ENCODE measurements at places on chromosomes 2 and 18.

DNA sequence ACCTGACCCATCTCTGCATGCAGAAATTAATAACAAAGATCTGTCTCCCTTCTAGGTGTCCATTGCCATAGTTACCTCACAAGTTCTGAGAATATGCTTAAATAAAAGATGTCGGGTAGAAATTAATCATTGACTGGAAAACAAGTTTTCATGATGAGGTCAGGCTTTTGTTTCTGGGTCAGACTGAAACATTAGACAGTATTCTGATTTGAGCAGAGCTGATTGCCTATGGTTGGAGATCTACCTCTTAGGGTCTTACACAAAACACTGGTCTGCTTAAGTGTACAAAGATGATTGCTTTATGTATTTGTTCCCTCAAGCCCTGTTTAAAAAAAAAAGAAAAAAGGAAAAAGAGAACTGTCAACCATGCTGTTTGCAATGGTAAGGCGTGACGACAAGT, 956.4 kb downstream of the CPS1 start:
- no peak for DNase-seq

- no peak for DNase-seq
Observed at GRCh38 chr18:59657012-59657411, 40.2 kb downstream of the CCBE1 start.

GRCh38 chr2:172412984-172413492, 14.3 kb upstream of the ITGA6 start:
- DNase-seq: no peak

- no peak for DNase-seq
Observed at GRCh38 chr2:178247250-178247649, 52.9 kb downstream of the OSBPL6 start.

DNA sequence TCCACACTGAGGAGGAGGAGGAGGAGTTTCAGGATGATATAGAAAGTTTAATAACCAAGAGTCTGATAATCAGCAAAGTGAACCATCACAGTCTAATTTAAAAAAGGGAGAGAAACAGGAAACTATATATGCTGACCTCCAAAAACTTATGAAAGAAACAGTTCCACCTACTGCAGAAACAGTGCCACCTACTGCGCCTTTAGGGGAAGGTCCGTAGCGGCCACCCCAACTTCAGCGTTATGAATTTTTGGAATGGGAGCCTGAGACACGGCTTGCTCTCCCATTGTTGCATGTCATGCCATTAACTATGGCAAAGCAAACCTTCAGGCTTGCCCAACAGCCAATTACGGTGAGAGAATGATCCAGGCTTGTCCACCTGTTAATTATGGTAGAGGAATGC, 1719.2 kb upstream of the LRRTM1 start:
- no peak for DNase-seq

DNA sequence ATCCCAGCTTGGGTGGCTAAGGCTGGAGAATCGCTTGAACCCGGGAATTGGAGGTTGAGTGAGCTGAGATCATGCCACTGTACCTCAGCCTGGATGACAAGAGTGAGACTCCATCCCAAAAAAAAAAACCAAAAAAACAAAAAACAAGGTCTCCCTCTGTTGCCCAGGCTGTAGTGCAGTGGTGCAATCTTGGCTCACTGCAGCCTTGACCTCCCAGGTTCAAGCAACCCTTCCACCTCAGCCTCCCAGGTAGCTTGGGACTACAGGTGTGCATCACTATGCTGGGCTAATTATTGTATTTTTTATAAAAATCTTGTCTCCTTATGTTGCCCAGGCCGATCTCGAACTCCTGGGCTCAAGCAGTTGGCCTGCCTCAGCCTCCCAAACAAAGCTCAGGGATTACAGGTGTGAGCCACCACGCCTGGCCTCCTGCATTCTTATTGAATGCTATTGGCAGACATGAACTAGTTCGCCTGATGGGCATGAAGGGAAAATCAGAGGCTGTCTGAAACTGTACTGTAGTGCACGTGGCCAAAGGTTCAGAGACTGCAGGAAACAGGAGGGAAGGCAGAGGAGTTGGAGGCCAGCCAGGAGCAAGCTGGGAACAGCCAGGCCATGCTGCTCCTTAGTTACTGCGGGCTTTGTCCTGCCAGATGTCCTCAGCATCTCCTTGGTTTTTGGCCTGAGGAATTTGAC, 16.0 kb upstream of the ASXL2 start:
- no peak for DNase-seq

DNA sequence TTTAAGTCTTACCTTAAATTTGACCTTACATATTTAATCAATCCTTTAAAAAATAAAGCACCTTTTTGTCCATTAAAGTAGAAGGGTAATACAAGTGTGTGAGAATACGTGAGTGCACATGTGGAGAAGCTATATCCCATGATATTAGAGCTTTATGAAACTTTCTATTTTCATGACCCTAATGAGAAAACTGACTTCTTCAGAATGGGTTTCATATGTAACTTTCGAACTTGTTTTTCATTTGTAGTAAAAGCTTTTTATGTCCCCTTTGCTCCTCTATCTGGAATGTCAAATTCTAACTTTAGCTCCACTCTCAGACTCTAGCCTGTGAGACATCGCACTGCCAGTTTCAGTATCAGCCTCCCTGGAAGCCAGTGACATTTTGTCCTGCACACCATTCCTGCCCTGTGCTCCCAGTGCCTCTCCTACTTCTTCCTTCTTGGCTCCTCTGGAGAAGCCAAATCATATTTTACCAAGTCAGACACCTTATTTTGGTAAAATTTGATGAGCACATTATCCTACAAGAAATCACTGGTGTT, 42.0 kb downstream of the MAPRE2 start:
- no peak for DNase-seq

DNA sequence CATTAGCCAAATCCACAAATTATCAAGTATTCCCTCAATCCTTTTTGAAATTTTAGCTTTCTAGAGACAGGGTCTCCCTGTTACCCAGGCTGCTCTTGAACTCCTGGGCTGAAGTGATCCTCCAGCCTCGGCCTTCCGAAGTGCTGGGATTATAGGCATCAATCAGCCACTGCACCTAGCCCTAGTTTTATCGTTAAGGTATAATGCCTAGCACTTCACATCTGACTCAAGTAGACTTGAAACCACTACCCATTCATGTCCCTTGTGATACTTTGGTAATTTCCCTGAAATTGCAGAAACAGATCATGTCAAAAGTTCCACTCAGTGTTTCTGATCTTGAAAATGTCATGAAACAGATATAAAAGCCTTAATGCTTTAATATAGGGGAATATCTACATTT, 26.3 kb downstream of the MEX3C start:
- no peak for DNase-seq

DNA sequence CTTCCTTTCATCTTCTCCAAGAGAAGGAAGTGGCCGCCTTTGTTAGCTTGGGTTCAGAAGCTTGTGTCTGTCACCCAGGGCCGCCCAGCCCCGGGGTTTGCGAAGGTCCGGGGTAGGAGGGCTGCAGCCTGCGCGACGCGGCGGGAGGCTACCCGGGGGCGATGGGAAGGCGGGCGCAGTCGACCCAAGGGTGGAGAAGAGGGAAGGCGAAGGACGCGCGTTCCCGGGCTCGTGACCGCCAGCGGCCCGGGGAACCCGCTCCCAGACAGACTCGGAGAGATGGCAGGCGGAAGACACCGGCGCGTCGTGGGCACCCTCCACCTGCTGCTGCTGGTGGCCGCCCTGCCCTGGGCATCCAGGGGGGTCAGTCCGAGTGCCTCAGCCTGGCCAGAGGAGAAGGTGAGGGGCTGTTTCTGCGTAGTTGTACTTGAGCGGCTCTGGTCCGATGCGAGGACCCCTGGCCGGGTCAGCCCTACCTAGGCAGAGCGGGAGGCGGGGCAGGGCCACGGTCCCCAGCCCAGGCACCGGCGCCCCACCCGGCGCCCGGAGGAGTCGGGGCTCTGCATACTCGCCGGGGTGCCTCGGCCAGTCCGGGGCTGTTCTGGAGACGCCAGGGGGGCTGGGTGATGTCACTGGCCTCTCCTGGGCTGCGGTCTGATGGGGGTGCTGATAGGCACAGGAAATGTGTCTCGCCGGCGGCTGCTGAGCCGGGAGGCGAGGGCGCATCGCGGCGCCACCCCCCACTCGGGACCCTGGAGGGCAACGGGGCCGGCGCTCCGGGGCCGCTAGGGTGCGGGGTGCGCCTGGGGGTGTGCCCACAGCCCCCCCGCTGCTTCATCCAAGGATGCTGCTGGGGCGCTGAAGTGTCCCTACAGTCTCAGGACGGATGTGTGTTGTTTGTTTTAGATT, at the start of gene QPCT:
Gene QPCT (plus strand): TSS at position 178 of the 909 bp plus-strand sequence. CDS start 102 bp downstream, at position 280.
- DNase-seq: peak; percentile 42

DNA sequence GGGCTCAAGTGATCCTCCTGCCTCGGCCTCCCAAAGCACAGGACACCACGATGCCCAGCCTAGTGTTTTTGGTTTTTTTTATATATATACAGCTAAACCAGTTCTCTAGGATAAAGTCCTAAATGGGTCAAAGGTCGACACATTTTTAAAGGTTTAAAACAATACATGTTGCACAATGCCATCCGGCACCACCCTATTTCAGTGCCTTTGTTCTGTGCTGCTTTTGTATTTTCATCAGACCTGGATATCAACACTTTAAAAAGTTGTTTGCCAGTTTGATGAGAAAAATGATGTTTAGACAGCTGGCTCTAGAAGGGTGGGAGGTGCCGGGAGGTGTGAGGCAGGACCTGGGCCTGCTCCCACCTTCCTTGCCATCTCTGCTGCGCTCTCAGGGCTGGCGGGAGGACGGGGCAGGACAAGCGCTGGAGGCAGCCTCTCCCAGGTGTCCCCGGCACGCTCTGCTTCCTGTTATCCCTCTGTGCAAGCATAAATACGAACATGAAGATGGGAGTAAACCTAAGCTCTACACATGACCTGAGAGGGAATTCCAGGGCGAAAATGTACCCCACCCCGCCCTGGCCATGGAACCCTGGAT, 103.7 kb downstream of the HS6ST1 start:
- DNase-seq: no peak

GRCh38 chr18:76506974-76507764, 12.1 kb upstream of the ZNF516 start:
- no peak for DNase-seq

DNA sequence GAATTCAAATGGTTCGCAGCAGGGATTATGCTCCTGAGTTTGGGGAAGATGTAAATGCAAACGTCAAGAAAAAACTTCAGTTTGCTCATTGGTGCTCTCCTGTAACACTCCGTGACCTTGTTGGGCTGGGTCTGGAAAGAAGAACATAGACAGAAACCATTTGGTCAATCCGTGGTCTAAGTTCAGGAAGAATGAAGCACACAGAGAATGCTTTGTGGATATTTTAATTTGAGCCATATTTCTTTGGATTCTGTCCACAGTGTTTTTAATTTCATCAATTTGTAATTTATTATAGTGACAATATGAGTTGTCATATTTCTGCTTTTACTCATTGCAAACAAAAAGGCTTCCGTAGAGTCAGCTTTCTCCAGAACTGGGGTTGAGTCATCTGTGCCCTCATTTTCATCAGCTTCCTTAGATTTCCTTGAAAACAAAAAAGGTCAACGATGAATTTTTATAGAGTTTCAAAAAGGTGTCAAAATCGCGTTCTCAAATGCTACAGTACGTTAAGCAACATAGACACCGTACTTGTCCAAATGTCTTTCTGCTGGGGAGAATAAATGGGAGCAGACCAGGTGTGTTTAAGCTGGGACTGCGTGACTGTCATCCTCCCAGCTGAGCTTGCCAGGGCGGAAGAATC, 606.4 kb downstream of the RNF144A start:
- no peak for DNase-seq

- DNase-seq: no peak
Observed at GRCh38 chr2:176508984-176509740, 239.9 kb downstream of the MTX2 start.

DNA sequence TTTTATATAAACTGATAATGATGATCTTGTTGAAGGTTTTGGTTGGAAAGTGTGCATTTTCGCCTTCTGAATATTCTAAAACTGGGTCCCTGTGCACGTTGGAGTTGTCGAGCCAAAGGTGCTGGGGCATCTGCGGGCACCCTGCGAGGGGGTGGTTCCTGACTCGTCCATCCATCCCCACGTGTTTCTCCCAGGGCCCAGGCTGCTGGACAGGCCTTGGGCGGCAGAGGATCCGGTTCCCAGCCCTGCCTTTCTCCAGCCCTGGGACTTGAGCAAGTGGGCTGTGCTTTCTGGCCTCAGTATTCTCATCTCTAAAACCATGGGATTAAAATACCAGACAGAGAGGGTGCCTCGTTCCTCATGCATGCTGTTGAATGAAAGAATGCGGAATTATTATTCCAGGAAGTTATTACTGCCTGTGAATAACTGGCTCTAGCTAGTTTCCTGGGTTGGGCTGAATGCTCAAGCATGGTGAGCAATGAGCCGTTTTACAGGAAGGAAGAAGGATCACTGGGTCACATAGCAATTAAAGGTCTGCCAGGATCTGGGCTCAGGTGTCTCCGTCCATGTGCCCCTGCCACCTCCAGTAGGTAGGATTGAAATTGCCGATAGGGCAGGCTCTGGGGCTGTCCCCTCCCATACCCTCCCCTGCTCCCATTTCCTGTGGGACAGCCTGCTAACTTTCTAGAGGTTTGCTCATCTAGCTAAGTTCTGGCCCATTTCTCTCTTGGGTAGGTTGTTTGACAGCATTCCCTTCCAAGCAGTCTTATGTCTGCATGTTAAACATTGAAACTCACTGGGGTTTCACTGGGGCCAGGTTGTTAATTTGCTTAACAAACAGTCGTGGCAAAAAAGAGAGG, 77.2 kb upstream of the HS6ST1 start:
- no peak for DNase-seq

DNA sequence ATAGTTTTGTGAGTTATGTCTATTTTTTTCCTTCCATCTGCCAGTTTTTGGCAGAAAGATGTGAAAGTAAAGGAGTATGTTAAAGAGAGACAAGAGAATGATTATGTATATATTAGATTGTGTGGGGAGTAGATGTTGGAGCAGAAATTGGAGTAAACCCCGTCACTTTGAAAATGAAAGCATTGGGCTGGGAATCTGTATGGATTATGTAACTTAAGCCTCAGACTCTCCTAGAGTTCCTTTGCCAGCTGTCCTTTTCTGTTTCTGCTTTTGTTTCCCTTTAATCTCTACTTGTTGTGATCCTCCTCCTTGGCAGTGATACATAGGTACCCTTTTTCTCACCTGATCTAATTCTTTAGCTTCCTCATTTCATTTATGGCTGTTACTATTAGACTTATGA, 19.2 kb downstream of the CCDC138 start:
- DNase-seq: no peak

- no peak for DNase-seq
Observed at GRCh38 chr2:166173263-166173662, 45.4 kb upstream of the SCN1A start.

DNA sequence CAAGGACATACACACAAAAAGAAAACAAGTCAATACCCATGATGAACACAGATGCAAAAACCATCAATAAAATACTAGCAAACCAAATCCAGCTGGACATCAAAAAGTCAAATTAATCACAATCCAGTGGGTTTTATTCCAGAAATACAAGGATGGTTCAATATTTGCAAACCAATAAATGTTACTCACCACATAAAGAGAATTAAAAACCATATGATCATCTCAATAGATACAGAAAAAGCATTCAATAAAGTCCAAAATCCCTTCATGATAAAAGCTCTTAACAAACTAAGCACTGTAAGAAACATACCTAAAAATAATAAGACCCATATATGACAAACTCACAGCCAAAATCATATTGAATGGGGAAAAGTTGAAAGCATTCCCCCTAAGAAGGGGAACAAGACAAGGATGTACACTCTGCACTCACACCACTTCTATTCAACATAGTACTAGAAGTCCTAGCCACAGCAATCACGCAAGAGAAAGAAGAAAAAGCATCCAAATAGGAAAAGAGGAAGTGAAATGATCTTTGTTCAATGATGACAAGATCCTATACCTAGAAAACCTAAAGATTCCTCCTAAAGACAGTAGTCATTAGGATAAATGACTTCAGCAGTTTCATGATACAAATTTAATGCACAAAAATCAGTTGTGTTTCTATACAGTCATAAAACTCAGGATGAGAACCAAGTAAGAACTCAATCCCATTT, 62.6 kb downstream of the TRAPPC8 start:
- no peak for DNase-seq

Measured in stimulated activated CD4-positive, alpha-beta T cell treated with anti-CD3 and anti-CD28 coated beads, Interleukin-4, amount 100 ng/mL, for 24 hours (primary cell).